Epithelial cell of prostate (primary cell): ENCODE measurements at places on chromosomes 16 and 17.

GRCh38 chr17:76459674-76460073, 6.7 kb upstream of the UBE2O start:
- DNase-seq: no peak

GRCh38 chr17:35373534-35373983, at the start of gene SLFN11:
SLFN11 (minus strand) TSS chr17:35373621; CDS start chr17:35363807, 9,814 bp downstream.
- no peak for DNase-seq

DNA sequence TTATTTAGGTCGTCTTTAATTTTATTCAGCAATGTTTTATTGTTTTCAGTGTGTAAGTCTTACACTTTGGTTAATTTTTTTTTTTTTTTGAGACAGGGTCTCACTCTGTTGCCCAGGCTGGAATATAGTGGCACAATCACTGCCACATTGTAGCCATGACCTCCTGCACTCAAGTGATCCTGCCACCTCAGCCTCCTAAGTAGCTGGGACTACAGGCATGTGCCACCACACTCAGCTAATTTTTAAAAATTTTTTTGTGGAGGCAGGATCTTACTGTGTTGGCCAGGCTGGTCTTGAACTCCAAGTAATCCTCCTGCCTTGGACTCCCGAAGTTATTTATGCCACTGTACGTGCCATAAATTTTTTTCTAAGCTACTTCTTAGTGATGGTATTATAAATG, 14.5 kb downstream of the RPS6KB1 start:
- DNase-seq: no peak

DNA sequence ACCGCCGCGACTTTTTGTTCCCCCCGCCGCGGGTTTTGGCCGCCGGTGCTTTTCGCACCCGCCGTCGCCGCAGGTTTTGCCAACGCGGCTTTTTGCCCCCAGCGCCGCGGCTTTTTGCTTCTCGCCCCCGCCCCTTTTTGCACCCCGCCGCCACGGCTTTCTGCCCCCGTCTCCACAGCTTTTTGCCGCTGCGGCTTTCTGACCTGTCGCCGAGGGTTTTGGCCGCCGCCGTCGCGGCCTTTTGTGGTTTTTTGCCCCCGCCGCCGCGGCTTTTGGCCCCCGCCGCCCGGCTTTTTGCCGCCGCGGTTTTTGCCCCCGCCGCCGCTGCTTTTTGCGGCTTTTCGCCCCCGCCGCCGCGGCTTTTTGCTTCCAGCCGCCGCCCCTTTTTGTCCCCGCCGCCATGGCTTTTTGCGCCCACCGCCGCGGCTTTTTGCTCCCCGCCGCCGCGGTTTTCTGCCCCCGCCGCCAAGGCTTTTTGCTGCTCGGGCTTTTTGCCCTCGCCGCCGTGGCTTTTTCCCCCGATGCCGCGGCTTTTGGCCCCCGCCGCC, 151.1 kb downstream of the KCNJ18 start:
- DNase-seq: no peak

GRCh38 chr16:22321340-22322001, 24.3 kb downstream of the POLR3E start:
- DNase-seq: peak; percentile 31

DNA sequence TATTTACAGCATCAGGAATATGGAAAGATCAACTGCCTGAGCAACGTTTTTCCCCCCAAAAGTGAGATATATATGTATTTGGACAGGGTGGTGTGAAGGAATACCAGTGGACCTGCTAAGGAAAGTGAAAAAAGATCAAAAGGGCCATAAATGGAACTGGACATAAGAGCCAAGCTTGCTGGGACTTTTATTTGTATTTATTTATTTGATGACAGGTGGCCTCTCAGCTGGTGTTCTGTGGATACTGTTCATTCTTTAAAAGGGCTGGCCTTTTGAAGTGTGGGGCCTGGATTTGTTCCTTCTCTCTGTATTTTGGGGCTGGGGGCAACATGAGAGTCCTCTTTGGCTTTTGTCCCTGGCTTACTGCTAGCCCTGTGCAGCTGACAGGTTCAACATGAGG, 306.6 kb upstream of the N4BP1 start:
- no peak for DNase-seq

DNA sequence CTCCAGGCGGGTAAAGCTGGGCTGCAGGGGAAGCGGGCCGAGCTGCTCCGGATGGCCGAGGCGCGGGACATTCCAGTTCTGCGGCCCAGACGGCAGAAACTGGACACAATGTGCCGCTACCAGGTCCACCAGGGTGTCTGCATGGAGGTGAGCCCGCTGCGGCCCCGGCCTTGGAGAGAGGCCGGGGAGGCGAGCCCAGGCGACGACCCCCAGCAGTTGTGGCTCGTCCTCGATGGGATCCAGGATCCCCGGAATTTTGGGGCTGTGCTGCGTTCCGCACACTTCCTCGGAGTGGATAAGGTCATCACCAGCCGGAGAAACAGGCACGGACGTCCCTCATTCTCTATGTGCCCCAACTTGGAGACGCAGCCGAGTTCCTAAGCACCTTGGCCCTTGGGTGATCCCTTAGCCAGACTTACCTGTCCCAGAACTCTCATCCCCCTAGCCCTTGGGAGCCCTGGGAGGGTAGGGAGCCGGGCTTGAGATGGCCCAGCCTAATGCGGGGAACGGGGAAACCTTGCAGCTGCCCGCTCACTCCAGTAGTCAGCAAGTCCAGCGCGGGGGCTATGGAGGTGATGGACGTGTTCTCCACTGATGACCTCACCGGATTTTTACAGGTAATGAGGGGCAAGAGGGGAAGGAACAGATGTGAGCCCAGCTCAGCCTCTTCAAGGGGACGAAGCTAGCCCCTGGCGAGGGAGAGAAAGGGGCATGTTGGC, 806 bp downstream of the MRM1 start:
- no peak for DNase-seq

- no peak for DNase-seq
Observed at GRCh38 chr16:22306788-22307187, 9.6 kb downstream of the POLR3E start.
